ENCODE measurements at places on chromosomes 4 and X. TPM values are rescaled to one million over a fixed set of nuclear protein-coding genes. Genes with fewer than 3 reads are reported as not detected.

DNA sequence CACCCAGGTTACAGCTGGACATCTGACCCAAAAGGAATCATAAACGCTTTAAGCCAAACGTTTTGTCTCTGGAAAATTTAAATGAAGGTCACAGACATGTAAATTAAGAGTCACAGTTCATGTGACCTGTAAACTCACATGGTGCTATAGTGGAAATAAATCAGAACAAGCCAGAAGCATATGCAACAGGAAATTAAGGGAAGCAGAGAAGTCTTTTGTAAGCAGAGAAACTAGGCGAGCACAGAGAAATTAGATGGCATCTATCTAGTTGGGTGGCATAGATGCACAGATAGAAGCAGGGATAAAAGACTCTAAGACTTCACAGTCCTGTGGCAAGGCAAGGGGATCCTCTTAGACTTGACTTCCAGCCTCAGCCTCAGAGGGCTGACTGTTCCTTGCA lies 264.8 kb downstream of the GASK1B start:
- DNase-seq, result no peak

DNA sequence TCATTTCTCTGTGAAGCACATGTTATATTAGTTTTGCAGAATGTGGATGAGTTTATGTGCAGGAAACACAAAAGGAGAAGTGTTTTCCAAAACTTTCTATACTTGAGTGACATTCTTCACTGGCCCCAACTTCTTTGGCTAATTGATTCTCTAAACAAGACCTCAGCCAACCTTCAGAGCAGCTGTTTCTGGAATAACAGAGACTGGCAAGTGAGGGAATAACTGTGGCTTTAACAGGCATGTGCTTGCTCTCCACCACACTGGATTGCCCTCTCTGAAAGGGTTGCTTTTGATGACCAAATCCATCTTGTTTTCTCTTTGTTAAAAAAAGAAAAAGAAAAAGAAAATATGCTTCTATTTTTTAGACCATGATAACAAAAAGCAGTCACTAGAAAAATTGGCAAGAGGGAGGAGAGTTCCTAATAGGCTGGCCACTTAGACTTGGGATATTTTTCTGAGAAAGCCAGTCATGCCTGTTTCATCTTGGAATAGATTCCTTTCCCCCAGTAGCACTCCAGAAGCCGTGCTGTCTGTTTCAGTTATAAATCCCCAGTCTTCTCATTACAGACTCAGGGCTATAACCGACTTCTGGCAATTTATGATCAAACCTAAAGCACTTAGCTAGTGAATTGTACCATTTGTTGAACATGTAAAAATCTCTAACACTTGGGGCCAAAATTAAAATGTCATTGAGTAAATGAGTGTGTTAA lies 295.0 kb upstream of the NR3C2 start:
- DNase-seq, result no peak

DNA sequence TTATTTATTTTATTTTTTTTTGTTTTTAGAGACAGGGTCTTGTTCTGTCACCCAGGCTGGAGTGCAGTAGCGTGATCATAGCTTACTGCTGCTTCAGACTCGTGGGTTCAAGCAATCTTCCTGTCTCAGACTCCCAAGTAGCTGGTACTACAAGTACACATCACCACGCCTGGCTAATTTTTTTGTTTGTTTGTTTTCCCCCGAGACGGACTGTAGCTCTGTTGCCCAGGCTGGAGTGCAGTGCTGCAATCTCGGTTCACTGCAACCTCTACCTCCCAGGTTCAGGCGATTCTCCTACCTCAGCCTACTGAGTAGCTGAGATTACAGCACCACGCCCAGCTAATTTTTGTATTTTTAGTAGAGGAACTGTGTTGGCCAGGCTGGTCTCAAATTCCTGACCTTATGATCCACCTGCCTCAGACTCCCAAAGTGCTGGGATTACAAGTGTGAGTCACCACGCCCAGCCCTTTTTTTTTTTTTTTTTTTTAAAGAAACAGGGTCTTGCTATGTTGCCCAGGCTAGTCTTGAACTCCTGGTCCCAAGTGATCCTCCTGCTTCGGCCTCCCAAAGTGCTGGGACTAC lies 32.2 kb downstream of the COPS4 start:
- no peak for DNase-seq

Gene SPATA4
- total RNA-seq, result 0.76 TPM

Gene C4orf50
- total RNA-seq, result not detected

Gene UGT2A1
- total RNA-seq, result not detected

Gene ATP8A1
- total RNA-seq, result 11.9 TPM

- no peak for DNase-seq
Measured at GRCh38 chrX:129697204-129697829, 41.5 kb upstream of the XPNPEP2 start.

DNA sequence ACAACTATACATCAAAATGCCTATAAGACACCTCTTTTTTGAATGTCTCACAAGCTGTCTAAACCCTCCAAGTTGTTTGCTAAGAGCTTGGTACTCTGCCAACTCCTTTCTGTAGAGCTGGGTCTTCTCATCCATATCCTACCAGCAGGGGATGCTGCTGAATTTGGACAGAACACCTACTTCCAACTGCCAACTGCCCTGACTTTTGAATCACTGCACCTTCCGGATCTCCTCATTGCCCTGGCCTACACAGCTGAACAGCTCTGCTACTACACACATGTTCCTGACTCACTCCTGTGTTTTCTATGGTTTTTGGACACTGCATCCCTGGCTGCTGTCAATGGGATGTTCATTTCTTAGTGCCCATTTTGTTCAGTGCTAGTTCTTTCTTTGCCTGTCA lies 18.7 kb downstream of the FAM184B start:
- no peak for DNase-seq

Gene GLOD5
- total RNA-seq, result not detected

Gene ERCC6L
- 0.05 TPM for total RNA-seq

- no peak for DNase-seq
Measured at GRCh38 chr4:187006189-187006618, 282.5 kb upstream of the FAT1 start.

DNA sequence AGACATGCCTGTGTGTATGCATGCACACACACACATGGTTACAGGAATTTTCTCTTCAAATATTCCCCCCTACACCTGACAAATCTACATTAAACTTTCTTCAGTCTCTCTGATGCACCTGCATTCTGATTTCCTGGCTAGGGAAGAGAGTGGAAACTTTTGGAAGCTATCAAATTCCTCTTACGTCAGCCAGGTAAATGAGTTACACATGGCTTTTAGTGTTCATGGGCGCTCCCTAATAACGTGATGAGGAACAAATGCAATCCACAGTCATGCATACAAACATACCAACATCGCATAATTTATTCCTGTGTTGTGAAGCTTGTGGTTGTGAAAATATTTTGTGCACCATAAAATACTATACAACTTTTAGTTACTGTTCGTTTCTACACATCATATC lies 34.9 kb downstream of the BMP3 start:
- DNase-seq, result no peak

Data from posterior vena cava (tissue), 2 donors.